ENCODE measurements at places on chromosomes 2 and 18.

- DNase-seq: no peak
Observed at GRCh38 chr2:106703161-106703560, 182.8 kb downstream of the ST6GAL2 start.

- no peak for DNase-seq
Observed at GRCh38 chr18:63346480-63347183, 20.4 kb downstream of the KDSR start.

- no peak for DNase-seq
Observed at GRCh38 chr18:3712491-3712890, 262.5 kb downstream of the TGIF1 start.

DNA sequence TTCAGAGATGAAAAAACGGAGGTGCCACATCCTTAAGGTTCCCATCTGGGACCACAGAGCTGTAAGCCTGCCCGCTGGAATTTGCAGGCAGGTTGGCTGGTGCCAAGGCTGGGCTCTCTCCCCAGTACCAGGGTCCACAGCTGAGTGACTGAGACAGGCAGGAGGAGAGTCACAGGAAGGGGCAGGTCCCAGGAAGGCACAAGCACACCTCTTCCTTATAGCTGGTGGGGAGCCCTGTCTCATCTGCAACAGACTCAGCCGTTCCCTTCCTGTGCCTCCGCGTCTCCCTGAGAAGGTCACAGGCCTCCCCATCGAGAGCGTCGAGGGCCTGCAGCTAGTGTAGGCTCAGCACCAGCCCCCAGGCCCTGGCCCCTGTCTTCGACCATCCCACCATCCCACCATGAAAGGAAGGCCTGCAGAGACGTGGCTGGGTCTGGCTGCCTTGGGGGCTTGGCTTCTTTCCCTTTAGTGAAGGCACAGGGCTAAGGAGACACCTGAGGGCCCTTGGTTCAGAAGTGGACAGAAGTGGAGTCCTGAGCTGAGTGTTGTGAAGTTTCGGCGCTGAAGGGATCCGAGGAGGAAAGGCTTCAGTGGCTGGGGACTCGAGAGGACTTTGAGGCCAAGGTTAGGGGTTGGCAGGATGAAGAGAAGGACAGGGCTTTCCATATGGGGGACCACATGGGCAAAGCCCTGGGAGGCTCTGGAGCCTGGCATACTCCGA lies 26.8 kb downstream of the GLI2 start:
- no peak for DNase-seq

DNA sequence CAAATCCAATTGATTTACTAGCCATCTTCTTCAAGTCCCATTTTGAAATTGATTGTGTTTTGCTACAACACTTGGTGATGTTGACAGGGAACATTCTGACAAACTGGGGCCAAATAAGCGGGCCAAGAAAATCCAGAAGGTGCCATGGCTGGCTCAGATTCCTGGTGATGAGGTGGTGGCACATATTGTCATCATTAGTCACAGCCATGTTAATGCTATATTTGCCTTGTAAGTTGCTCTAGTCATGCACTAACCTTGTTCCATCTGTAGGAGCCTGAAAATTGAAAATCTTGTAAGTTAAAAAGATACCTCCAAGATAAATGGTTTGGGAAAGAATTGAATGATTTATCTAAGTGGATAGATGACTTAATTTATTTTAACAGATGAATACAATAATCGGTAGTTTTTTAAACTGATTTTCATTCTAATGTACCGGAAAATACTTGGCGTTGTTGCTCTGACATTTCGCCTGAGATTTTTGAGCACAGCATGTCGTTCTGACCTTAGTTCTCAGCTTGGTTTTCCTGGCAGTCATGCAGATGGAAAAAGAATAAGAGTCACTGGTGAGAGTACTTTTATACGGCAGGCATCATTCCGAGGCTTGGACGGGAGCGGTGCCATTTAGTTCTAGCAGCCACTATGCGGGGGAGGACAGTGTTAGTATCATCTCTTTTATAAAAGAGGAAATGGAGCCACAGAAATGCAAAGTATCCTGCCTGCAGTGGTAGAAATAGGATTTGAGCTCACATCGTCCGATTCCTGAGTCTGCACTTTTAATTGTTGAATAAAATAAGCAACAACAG lies 133.9 kb downstream of the ZNF532 start:
- DNase-seq: no peak

- DNase-seq: no peak
Observed at GRCh38 chr18:45686891-45687611, 36.9 kb upstream of the SLC14A1 start.

Measured in NCI-H510A (cell line).